Stimulated activated CD4-positive, alpha-beta T cell treated with anti-CD3 and anti-CD28 coated beads, Interleukin-1b, Interleukin-23, amount 100 ng/mL, for 24 hours (primary cell): ENCODE measurements at places on chromosomes 2 and 18.

GRCh38 chr18:12883372-12883683 lies 709 bp downstream of the PTPN2 start:
- no peak for DNase-seq

DNA sequence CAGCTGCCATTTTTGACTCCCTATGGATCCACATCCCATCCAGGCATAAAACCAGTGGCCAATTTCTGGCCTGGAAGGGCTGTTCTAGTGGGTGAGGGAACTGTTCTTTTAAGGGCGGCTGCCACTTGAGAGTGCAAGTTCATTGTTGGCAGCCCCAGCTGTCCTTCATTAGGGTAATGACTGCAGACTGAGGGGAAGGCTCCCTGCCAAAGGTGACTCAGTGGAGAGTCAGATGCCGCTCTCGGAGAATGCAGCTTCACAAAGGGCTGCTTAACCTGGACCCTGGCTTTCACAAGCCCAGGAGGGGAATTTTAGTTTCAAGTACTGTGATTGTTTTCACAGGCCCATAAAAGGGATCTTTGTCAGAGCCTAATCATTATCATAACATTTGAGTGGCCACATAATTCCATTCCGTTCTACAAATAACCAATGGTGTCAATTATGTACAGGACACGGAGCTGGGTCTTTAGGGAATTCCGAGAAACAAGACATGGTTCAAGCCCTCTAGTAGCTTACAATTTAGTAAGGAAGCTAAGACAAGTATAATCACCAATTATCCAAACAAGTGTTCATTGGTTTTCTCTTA lies 235.7 kb downstream of the CDCA7 start:
- no peak for DNase-seq

DNA sequence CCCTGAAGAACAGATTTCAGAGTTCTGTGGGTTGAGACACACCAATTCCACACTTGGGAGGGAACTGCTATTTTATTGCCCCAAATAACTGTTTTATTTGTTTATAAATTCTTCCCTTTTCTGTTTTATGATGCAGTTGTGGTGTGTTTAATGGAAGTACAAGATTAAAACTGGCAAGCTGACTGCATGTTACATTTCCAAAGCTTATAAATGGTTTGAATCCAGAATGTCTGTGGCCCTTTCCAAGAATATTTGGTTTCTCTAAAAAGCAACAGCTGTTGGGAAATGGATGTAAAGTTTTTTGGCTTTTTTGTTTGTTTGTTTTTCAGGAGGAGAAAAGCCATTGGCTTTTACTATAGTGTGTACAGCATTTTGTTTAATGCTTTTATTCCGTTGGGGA lies 234.5 kb downstream of the MTX2 start:
- DNase-seq = no peak

DNA sequence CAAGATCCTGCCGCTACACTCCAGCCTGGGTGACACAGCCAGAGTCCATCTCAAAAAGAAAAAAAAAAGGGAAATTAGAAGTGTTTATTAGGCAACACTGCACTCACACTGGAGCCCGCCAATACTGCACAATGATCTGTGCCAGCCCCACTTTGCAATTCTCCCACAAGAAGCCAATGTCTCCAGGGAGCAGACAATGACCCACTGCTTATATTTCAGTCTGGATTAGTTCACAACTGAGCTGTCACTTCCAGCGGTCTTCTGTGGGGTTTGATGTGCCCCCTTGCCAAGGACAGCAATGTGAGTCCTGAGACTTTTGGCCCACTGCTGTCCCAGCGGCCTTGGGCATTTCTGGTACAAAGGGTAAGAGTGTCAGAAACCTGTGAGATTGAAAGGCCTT lies 85.6 kb upstream of the PPM1B start:
- no peak for DNase-seq

DNA sequence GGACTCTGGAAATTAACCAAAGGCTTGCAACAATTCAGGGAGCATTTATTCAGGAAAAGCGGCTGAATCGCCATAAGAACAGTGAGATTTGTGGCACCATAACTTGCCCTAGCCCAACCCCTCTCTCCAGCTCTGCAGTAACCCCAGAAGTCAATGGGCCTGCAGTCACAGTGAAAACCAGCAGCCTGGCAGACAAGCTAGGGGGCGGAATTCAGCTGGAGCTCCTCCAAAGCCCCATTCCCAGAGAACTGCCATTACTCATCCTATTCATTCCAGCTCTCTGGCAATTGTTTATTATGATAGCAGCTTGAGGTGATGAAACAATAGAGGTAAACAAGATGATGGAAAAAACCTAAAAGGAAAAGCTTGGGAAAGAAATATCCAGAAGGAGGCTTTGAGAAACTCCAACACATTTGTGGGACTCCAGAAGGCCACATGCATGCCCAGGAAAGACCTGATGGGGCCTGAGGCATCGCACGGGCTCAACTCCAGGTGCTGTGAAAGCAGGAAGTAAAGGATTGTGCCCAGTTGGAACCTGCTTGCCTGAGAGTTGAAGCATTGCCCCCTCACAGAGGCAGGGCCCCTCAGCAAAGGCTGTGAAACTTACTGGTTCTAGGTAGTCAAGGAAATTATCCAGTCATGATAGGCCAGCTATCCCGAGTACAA lies 126.7 kb downstream of the TWIST2 start:
- DNase-seq = no peak

DNA sequence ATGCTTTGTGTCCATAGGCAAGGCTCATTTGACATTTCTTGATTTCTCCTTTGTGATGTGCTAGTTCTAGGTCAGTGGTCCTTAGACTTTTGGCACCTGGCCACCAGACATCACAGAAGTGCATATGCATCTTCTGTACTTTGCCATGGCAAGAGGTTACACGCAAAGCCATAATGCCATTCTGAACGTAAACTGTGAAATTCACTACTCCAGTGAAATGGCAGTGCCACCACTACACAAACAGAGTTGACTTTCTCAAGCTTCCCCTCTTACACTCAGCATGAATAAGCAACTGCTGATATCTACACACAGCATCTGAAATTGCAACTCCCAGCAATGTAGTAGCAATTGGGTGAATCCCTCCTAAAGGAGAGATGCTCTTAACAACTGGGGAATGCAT lies 729.3 kb downstream of the DPP10 start:
- no peak for DNase-seq

DNA sequence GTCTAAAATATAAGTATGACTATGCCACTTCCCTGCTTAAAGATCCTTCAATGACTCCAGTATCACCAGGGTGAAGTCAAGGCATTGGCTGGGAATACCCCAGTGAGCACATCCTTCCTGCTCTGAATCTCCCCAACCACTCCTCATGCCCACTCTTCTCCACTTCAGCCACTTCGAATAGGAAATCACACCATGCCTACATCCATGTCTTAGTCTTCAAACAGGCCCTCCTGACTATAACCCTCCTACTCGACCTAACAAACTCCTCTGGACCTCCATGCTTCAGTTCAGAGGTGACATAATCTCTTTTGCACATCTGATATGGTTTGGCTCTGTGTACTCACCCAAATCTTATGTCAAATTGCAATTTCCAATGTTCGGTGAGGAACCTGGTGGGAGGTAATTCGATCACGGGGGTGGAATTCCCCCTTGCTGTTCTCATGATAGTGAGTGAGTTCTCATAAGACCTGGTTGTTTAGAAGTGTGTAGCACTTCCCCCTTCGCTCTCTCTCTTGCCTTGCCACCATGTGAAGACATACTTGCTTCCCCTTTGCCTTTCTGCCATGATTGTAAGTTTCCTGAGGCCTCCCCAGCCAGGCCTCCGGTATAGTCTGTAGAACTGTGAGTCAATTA lies 87.8 kb upstream of the TFCP2L1 start:
- DNase-seq = no peak

DNA sequence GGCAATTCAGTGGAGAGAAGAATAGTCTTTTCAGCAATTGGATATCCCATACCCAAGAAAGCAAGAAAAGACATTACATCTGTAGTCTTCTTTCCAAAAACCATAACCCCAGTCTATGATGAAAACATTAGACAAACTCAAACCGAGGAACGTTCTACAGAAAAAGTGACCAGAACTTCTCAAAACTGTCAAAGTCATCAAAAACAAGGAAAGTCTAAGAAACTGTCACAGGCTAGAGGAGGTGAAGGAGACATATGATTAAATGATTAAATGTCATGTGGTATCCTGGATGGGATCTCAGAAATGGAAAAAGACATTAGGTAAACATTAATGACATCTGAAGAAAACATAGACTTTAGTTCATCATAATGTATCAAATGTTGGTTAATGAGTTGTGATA lies 4.9 kb upstream of the USP40 start:
- no peak for DNase-seq

- no peak for DNase-seq
Measured at GRCh38 chr2:68901199-68901514, 30.0 kb upstream of the BMP10 start.

DNA sequence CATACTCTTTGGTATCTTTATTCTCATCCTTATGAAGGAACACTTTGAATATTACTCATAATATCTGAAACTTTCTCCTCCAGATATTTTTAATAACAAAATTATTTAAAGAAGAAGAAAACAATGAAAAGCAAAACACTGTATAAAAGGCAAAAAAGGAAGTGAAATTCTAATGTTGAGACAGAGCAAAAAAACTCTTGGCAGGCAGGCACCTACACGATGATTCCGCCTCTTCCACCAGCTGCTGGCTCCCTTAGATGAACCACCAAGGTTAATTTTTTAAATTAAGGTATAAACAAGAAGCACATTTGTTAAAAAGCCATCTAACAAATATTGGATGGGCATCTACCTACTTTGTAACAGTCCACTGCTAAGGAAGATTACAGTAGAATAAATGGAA lies 434.7 kb downstream of the EPHA4 start:
- no peak for DNase-seq

GRCh38 chr18:12589448-12589847 lies 68.5 kb downstream of the SPIRE1 start:
- no peak for DNase-seq

GRCh38 chr18:32455361-32455760 lies 15.3 kb downstream of the GAREM1 start:
- DNase-seq = no peak

- no peak for DNase-seq
Measured at GRCh38 chr2:88554189-88554588, 73.1 kb downstream of the EIF2AK3 start.
